ENCODE measurements at places on chromosomes 3 and 15.

DNA sequence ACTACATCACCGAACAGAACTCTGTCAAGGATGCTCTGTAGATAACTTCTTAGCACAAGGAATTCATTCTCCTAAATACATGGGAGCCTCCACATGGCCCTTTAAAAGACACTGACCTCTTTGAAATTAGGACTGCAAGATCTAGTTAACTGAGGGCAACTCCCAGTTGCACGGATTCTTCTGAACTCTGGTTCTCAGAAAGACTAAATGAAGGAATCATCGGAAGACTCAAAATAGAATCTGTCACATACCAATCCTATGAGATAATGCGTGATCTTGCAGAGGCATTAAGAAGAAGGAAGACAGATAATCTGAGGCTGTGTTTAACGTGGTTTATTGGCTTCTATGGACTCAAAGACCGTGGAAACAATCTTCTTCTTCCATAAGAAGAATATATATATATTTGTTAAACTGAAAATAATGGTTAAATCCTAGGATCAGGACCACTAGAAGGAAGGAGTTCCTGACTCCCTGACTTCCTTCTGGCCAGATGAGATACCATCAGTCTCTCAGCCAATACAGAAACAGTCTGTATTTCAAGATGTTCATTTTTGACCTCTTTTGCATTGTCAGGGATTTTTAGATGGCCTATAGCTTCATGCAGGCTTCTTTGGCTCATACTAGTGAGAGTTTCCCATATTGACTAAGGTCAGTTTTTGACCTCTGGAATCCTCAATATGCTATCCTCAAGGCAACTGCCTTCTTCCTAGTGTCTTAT is 33.9 kb upstream of the TBC1D23 start:
- DNase-seq, result no peak

- no peak for DNase-seq
Observed at GRCh38 chr3:149462581-149463011, 11.9 kb upstream of the TM4SF4 start.

DNA sequence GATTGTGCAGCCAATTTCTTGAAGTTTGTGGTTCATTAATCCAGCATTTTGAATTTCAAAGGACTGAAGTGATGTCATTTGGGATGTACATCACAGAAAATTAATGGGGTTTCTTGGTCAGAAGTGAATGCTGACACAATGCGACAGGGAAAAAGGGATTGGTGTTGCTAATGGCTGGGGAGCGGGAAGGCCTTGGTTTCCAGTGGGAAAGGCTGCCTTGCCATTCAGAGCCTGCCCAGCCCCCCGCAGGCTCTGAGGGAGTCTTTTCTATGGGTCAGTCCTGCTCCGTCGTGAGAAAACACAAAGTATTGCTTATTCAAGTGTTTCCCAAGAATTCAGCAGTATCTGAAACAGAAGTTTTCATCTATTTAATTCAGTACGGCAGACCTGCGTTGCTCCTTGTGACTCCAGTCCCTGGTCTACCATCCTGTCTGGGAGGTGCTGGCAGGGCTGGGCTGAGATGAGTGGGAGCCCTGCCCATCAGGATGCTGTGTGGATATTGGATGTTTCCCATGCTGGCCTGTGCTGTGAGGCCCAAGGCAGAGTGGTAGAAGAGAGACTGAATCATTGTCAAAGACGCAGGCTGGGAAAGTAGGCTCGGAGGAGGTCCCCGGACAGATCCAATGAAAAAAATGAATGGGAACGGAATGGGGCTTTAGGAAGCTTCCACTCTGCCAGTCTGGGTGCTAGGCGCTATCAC is 111.2 kb upstream of the KLHL25 start:
- no peak for DNase-seq

- peak; percentile 55 for DNase-seq
Observed at GRCh38 chr3:43405888-43406642, 119.7 kb downstream of the SNRK start.

DNA sequence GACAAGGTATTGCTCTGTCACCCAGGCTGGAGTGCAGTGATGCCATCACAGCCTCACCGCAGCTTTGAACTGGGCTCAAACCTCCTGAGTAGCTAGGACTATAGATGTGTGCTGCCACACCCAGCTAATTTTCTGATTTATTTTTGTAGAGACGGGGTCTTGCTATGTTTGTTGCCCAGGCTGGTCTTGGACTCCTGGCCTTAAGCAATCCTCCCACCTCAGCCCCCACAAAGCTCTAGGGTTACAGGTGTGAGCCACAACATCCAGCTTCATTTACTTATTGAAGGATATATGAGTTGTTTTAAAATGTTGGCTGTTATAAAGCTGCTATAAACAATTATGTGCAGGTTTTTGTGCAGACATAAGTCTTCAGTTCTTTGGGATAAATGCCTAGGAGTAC is 62.2 kb downstream of the SEC22A start:
- no peak for DNase-seq

DNA sequence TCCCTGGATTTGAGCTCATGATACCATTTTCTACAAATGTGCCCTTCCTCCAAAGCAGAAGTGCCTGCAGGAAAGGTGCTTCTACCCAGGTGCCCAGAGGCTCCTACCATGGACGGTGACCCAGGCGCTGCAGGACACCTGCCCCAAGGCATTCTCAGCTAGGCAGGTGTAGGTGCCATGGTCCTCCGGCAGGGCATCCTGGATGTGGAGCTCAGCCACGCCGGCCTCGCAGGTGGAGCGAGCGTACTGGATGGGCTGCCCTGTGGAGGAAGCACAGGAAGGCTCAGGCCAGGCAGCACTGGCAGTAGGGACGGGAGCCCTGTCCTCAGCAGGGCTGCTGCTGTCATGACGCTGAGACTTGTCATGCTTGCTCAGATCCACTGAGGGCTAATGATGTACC is 137.2 kb upstream of the HACD2 start:
- no peak for DNase-seq

DNA sequence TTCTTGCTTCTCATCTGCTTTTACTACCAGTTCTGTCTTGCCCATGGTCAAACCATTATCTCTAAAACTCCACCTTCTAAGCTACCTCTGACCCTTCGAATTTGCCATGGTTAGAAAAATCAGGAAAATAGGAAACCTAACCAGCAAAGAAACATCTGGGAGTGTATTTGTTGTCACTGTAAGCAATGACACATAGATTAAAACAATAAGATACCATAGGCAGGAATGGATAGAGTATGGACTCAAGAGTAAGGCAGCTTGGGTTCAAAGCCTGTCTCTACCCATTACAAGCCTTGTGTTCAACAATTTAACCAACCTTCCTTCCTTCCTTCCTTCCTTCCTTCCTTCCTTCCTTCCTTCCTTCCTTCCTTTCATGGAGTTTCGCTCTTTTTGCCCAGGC is 34.9 kb downstream of the CRTC3 start:
- DNase-seq, result no peak

- DNase-seq, result peak; percentile 52
Observed at GRCh38 chr15:33089878-33090757, 104.4 kb downstream of the FMN1 start.

DNA sequence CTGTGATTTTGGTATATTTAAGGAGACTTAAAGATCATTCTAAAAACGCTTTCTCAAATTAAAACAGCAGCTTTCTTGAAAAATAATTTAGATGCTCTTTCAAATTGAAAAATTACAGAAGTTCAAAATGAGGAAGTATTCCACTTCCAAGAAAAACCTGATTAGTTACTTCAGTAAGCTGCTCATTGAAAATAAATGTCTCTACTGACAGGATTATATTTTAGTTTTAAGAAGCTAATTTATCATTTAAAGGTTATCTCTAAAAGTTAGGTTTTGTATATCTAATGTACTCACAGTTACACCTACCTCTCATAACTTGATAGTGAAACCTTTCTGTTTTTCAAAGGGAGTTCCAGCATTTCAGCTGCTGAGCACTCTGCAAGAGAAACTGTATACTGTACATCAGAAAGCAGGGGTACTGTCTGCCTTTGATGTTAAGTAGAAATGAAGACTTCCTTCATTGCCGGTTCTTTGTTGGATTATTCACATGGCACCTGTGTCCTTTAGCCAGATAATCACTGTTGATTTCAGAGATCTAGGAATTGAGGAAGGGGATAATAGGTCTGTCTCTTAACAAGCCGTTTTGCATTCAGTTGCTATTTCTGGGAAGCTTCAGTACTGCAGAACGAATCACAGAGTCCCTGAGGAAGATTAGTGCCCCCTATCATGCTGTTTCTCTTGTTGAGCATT is 161.6 kb downstream of the TCF12 start:
- no peak for DNase-seq

GRCh38 chr15:87549296-87549695 is 707.2 kb downstream of the NTRK3 start:
- no peak for DNase-seq

DNA sequence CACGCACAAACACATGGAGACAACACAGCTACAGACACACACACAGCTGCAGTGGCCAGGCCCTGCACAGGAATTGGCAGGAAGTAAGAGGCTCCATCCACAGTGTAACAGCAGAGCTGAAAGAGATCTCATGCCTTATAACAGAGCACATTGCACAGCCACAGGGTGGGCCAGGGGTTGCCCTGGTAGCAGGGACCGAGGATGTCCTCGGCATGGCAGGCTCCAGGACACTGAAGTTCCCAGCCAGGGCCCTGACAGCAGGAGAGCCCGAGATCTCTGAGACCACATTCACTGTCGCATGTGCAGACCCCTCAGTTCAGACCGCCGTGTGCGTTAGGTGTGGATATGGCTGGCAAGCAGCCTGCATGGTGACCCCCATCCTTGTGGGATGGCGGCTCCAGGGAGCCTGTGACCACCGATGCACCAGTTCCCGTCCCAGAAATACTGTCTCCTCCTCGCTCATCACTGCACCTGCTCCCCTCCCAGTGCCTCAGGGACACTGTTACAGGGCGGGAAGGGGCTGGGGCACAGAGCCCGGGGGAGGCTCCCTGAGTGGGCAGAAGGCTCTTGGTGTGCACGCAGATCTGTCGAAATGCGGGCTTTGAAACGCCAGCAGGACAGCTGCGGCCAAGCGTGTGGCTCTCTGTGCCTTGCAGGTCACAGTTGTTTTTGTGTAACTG is 1.5 kb upstream of the OCA2 start:
- no peak for DNase-seq

GRCh38 chr3:145798696-145799537 is 362.1 kb downstream of the PLOD2 start:
- DNase-seq, result no peak

DNA sequence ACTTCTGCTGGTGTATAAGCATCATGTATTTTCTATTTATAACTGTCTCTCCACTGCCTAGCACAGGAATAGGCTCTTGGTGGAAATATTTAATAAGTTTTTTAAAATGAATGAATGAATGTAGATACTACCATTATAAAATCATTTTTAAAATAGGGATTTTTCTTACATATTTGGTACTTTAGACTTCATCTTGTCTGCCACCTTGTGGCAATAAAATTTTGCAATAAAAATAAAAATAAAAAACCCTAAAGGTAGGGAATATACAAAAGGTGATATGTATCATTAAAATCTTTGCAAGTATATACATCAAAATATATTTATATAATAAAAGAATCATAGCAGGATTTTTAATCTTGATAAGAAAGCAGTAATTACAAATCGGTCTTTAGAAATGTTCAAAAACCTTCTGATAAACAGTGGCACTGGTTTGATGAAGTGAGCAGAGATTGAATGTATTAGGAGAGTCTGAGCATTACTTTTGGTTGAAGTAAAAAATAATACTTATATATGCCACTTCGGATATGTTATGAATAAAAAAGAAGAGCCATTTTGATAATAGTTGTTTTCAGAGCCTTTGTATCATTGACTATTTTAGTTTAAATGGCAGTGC is 95.2 kb downstream of the SPATA16 start:
- DNase-seq, result no peak

DNA sequence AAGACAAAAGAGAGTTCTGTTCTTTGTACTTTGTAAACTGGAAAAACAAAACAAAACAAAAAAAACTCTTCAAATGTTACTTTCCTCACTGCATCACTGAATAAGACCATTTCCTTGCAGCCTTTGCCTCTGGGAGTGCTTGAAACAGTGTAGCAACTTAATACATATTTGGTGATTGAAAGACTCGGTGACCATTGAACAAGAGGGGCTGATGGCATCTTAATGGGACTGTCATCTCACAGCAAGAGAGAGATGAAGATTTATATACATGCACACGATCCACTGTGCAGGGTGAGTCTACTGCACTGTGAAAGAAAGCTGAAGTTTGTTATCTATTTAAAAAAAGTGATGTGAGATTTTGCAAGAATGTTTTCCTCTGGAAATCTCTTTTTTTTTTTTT is 111.9 kb upstream of the KLHL25 start:
- DNase-seq, result no peak

DNA sequence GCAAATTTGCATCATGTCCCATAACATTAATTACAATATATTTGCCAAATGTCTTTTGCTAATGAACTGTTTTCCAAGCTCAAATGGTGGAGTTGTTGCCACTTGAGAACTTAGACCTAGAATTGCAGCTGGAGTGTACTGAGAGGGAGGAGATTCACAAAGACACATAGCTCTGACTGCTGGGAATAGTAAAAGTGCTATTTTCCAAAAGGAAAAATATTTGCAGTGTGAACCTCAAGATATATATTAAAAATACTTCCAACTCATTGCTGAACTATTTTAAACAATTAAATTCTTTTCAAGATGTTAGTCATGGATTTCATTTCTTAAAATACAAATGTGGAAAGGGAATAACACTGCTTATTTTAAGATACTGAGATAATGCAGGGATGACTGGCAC is 666.8 kb upstream of the ARPP21 start:
- DNase-seq, result no peak

DNA sequence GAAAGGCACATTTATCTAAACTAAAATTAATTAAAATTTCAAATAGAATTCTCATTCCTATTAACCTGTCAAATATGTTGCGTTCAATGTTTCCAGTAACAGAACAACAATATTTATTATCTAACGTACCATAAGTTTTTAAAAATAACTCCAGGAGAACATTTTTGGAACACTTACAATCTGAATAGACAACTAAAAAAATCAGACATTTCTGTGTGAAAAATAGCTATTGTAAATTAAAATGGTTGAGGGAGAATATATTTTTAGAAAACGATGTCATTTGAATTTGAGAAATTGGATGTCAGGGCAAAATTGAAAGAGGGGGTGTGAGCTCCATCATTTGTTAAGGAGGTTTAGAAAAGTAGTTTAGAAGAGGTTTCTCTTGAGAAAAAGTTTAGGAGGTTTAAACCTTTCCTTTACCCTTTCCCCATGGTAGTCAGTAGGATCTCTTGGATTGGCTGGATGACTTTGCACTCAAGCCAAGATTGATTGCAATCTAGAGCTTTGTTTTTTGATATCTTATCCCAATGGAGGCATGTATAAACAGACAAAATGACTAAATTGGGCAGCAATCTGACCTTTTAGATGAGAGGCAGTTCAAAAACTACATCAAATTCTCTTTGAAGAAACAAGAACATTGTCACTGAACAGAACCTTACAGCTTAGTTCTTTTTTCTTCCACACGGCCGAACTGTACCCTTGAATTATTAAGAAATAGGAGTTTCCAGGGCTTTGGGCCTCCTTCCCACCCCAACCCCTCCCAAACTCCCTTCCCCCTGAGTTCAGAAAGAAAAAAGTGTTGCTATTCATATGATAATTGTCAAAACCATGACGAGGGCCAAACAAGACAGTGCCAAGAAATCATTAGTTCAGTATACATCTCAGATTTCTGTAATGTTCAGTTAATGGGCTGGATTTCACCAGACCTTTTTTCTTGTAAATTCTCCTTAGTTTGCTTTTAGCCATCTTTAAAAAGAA is 79.7 kb upstream of the CDIN1 start:
- DNase-seq, result no peak

All from non-pigmented ciliary epithelial cell (primary cell).